ENCODE measurements at places on chromosomes 6 and 20. TPM values are rescaled to one million over a fixed set of nuclear protein-coding genes. Genes with fewer than 3 reads are reported as not detected.

The KHDRBS2 gene
- total RNA-seq: 0.76 TPM

The MYO6 gene
- 40.5 TPM for total RNA-seq

The OR11A1 gene
- not detected for total RNA-seq

The SOX18 gene
- 0.81 TPM for total RNA-seq

The HLA-DMA gene
- total RNA-seq: 9.3 TPM

The EDN3 gene
- total RNA-seq: 0.25 TPM

The CTCFL gene
- total RNA-seq: 0.70 TPM

The RAB44 gene
- 0.11 TPM for total RNA-seq

The ANGPT4 gene
- 0.25 TPM for total RNA-seq

The IL17F gene
- not detected for total RNA-seq

The CASS4 gene
- 0.14 TPM for total RNA-seq

The C2 gene
- total RNA-seq: 1.3 TPM

- no peak for DNase-seq
Measured at GRCh38 chr6:168574075-168574698, 133.2 kb downstream of the SMOC2 start.

- no peak for DNase-seq
Measured at GRCh38 chr6:111625461-111626391, 20.0 kb upstream of the TRAF3IP2 start.

DNA sequence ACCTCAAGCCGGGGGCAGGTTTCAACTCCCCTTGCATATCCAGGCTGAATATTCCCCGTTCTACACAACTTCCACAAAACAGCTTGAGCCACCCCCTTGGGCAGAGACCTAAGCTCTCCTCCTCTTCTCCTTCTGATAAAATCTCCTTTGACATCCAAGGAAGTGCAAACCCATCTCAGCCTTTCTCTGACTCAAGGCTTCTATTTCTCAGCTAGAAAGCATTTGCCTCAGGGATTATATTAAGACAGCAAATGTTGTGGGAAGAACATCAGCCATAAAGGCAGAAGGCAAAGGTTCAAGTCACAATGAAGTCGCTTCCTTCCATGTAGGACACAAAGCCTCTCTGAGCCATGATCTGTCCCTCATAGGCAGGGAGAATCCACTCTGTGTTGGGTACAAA lies 386.6 kb upstream of the ARID1B start:
- DNase-seq: no peak

DNA sequence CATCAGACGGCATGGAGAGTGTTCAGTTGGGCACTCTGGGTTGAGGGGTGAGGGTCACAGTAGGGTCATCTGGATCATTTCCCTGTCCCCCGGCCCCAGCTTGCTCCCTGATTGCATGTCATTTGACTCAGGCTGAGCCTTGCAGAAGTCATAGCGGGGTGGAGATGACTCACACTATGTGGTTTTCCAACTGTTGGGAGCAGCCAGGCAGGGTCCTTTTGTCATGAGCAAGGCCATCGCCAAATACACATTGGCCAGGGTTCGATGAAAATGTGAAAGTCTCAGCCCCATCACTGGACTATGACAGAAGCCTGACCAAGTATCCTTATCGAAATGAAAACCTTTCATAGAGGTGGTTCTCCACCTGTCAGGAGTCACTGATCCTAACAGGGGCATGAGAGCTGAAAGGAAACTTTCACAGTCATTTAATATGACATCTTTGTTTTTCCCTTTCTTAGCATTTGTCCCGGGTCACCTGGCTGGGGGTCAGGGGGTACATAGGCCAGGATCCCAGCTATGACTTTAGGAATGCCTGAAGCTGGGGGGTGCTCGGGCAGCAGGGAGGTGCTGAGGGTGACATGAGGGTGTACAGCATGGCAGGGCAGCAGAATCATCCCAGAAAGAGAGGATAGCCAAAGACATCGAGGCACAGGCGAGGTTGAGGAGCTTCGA lies 70.2 kb upstream of the CD93 start:
- DNase-seq: no peak

DNA sequence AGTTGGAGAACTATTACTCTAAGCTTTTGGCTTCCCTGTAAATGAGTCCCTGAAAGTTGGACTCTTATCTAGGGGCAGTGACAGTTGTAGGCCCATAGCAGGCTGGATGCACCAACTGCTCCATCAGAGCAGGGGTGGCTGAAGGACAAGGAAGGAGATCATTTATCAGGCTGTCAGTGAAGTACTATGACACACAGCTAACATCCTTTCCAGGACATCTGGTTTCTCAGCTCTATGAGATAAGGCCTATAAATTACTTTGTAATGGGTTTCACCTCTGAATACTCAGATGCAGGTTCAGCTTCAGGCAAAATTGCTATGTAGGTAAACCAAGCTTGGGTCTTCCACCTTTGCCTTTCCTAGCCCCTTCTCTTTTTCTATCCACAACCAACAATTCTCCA lies 468.5 kb downstream of the KIF16B start:
- DNase-seq: no peak

DNA sequence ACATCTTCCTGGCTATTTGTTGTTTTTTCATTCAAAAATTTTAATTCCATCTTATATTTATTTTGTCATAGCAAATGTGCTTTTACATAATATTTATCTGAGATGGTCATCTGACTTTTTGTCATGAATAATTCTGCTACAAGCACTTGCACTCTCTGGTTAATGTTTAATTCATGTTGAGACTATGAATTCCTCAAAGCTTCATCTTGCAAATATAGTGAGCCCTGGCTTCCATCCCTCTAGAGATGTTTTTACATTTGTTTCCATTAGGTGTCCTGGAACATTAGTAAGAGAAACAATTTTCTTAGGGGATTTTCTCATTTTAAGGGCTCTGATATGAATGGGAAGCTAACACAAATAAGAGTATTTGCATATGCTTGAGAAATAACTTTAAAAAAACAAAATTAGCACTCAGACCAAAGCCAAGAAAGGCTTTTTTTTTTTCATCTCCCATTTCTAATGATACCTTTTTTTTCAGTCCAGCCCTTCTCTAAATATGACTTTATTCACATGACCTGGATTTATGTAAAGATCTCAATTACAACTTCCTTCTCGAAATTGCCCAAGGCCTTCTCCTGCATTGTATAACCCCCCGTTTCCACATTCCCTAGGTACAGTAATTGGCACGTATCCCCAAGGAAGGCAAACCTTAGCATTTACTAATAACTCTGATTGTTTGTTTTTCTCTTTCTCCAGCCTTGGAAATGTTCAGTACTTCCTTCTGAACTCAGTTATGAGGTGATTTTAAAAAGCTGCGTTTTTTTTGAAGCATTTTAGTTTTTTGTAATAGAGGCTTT lies 797.0 kb upstream of the GJE1 start:
- no peak for DNase-seq

DNA sequence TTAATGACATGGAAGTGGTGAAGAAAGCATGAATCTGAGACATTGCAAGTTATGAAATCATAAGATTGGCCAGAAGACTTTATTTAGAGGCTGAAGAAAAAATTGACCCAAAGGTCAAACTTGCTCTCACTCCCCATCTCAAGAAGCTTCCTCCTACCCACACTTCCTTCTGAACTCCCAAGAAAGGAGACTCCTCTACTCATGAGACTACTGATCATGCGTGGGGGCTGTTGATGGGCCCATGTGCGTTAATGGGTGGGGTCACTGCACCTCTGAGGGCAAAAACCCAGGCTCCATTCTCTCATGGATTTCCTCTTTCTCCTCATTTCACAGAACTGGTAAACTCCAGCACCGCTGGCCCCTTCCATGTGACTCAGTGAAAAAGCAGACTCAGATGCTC lies 470.6 kb upstream of the ARID1B start:
- no peak for DNase-seq

DNA sequence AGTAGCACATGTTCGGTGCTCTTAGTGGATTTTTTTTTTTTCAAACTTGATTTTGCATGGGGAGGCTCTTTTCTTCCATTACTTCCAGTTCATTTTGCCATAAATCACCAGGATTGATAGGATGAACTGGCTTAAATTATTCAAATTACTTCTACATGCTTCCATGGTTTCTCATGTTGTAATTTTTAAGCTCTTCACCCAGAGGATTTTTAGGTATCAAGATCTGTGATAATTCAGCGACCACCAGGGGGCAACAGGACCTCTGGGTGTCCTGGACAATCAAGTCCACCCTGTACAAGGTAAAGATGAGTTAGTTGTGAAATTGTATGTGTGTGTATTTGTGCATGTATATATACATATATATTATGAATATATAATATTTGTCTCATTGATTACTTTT lies 4.2 kb upstream of the EPHA7 start:
- peak; percentile 60 for DNase-seq

DNA sequence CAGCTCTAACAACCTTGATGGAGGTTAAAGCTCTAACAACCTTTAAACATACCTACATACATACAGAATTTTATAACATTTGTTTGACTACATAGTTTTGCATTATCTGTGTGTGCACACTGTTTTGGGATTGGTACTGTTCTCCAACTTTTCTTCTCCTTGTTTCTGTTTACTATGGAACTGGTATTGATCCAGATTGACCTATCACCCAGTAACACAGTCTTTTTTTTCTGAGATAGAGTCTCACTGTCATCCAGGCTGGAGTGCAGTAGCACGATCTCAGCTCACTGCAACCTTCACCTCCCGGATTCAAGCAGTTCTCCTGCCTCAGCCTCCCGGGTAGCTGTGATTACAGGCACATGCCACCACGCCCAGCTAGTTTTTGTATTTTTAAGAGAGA lies 16.7 kb upstream of the SUMO4 start:
- DNase-seq: no peak

GRCh38 chr6:62904687-62905086 lies 306.6 kb upstream of the FKBP1C start:
- DNase-seq: peak; percentile 21

- DNase-seq: peak; percentile 23
Measured at GRCh38 chr6:130322673-130323268, 43.0 kb upstream of the TMEM200A start.

DNA sequence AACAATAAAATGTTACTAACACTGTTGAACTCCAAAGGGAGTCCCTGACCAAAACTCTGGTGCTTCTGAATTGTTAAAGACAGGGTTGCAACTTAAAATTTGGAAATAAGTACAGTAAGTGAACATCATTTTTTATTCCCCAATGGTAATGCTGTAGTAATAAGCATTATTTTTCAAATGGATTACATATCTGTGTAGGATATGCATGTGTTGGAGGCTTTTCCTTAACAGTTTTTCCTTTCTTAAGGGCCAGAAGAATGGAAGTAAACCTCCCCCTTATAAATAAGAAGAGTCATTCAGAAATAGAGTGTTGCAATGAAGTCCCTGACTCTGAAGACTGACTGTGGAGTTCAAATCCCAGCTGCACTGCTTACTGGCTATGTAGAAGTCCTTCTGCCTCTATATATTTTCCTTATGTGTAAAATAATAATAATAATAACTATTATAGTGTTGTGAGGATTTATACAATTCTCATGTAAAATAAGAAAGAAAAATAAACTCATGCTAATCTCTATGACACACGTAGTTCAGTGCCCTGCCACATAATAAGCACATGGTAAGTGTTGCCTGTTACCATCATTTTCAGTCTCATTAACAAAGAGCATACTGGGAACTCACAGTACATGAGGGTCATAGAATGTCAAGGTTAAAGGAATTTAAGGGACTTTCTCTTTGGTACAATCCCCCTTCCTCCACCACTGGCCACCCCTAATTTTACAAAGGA lies 129.8 kb upstream of the SMLR1 start:
- no peak for DNase-seq

GRCh38 chr6:152575161-152575560 lies 62.0 kb downstream of the SYNE1 start:
- DNase-seq: no peak

DNA sequence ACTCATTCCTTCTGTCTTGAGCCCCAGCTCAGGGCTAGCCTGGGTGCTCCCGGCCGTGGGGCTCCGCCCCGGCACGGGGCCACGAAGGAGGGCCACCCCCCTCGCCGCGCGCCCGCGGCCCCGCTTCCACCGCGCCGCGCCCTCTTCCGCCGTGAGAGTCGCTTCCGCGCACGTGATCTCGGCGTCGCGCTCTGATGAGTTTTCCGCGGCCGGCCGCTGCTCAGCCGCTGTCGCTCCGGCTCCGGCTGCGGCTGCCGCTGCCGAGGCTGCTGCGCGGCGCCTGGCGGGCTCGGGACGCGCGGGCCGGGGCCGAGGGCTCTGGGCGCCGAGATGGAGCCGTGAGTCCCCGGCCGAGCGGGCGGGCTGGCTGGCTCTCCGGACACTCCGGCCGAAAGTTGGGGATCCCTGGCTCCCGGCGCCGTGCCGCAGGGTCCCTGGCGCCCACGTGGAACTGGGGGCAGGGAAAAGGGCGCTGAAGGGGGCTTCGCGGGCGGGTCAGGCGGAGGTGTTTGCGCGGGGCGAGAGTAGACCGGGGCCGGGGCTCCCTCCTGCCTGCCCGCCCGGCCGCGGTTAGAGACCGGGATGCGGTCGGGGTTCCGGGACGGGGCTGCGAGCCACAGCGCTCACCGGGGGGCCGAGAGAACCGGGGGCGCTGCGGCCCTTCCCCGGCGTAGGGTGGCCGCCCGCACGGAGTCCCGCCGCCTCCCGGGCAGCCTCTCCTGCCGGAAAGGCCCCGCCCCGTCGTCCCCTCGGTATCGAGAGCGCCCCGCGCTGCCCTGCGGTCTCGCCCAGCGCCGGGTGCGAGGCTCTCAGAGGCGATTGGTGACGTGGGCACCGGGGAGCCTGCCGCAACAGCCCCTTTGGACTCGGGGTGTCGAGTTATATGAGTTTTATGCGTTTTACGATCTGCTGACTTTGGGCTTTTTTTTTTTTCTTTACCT lies at the start of gene TMEM181:
TMEM181 (plus strand) TSS at position 197 of the 941 bp plus-strand sequence; CDS start at position 331, 134 bp downstream.
- peak; percentile 76 for DNase-seq

DNA sequence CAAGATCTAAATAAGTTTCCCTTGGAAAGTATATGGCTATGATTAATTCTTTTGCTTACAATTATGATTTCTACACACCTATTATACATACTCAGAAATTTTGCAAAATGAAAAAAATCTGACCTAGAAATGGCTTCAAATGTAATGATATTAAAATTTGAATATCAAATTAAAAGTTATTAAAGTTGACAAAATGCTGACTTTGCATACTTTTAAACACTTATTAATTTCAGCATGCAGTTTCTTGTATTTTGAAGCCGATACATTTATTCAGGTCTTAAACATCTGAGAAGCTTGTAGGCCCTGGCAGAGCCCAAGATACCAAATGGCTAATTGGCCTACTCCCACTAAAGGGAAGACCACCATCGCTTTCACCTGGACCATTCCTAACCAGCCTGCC lies 59.8 kb downstream of the SMLR1 start:
- DNase-seq: no peak

- DNase-seq: no peak
Measured at GRCh38 chr20:57288651-57289277, 22.3 kb upstream of the BMP7 start.

DNA sequence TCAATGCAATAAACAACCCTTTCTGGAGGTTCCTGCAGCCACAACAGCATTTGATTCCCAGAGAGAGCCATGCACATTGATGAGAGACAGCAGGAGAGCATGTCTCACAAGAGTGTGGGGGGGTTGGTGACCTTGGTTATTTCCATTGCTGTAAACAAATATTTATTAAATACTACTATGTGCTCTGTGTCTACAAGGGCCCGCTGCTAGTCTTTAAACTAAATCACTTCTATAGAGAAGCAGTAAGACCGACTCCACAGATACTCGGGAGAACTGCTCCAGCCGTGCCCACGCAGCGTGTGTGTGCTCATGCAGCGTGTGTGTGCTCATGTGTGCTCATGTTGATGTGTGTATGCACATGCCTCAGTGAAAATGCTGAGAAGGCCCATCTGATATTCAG lies 82.7 kb upstream of the TRAF3IP2 start:
- DNase-seq: no peak

- DNase-seq: peak; percentile 28
Measured at GRCh38 chr6:76683985-76684384, 611.5 kb upstream of the IMPG1 start.
